ENCODE measurements at places on chromosomes 16 and 17. TPM values are rescaled to one million over a fixed set of nuclear protein-coding genes. Genes with fewer than 3 reads are reported as not detected.

GRCh38 chr17:64632194-64632593, 29.9 kb downstream of the SMURF2 start:
- DNase-seq, result no peak

DNA sequence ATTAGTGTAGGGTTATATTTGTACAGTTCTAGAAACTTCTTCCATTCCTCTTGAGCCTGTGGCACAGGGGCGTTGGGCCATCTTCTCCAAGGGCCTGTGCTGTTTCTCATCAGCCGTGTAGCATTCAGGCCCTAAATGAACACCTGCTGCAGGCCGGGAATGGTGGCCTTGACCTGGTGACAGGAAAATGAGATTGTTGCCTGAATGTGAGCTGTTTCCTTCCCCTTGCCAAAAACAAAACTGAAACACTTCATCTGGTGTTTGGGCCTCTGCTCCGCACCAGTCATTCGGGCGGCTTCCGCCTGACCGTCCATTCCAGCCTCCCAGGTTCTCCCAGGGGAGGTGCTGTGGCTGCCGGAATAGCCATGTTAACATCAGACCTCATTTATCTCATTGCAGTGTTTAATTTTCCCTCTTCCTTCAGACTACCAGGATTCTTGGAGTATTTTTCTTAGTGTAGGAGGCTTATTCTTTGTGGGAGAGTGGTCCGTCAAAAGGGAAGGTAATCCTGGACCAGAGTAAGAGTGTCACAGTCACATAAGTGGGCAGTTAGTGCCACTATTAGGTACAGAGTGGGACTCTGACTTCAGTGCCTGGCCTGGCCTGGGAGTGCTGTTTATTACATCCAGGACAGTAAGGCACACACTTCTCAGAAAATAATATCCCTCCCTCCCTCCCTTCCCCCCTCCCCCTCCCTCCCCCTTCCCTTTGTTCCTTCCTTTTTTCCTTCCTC, 61.9 kb downstream of the WWP2 start:
- DNase-seq, result peak; percentile 85

GRCh38 chr16:70659953-70660671, 13.8 kb downstream of the IL34 start:
- DNase-seq, result peak; percentile 60

DNA sequence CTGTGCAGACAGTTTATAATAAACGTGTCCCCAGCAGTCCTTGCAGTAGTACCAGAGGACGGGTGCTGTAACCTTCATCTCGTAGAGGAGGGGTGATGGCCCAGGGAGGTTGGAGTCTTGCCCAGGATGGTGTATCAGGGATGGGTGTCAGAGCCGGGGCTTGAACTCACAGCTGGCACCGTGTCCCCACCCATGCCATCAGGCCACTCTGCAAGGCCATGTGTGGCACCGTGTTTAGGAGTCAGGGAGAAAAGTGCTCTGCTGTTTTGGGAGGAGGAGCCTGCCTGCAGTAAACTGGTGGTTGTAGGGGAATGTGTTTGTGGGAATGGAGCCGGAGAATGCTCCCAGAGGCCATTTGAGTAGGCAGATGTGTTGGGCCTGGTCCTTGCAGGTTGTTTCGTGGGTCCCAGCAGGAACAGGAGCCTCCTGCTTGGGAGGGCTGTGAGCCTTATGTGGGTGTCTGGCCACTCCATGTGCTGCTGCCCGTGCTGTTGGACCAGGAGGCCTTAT, 1.7 kb downstream of the ADORA2B start:
- peak; percentile 64 for DNase-seq

GRCh38 chr17:34710226-34710625, 130.8 kb downstream of the TMEM132E start:
- no peak for DNase-seq

The PHF12 gene
- total RNA-seq, result 48.7 TPM

DNA sequence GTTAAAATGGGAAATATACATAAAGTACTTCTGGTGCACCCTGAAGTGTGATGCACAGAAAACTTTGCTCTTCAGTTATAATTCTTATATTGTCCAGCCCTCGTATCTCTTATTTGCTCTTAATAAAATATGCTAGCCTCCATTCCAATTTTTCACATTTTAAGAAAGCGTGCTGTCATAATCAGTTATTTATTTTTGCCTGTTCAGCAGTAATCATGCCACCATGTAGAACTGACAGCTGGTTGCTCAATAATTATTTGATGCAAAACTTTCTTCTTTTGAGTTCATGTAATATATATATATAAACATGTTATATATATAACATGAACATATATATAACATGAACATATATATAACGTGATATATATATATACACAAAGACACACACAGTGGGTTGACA, 294.6 kb downstream of the CNTNAP4 start:
- no peak for DNase-seq

DNA sequence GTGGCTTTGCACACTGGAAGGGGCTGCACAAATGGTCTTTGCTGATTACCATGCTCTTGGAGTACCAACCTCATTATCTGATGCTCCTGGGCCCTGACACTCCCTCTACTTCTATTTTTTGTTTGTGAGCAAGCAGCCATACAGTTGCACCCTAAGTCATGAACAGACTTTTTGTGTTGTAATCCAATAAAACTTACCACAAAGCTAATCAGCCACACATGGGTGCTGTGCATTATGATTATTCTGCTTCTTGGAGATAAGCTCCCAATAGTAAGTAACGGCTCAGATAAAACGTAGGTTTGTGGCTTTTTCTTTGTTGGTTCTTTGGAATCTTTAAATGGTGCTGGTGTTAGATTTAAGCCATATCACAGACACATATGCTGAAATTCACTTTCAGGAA, 76.2 kb downstream of the CCT6B start:
- no peak for DNase-seq

DNA sequence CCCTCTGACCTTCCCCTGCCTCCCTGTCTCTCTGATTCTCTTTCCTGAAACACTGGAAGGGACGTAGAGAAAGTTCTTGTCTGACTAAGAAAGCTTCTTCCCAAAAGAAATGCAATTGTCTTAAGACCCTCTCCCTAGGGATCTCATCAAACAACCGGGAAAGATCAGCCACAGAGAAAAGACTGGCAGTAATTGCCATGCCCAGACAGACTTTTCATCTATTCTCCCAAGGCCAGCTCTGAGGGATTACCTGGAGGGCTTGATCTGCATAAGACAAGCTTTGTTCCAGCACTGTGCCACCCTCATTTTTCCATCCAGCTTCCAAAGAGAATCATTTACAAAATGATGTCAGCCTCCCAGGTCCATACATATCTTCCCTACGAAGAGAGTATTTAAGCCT, 38.8 kb upstream of the HS3ST3A1 start:
- DNase-seq, result no peak

The KRTAP4-3 gene
- not detected for total RNA-seq
